ENCODE measurements at places on chromosomes 7 and 10.

DNA sequence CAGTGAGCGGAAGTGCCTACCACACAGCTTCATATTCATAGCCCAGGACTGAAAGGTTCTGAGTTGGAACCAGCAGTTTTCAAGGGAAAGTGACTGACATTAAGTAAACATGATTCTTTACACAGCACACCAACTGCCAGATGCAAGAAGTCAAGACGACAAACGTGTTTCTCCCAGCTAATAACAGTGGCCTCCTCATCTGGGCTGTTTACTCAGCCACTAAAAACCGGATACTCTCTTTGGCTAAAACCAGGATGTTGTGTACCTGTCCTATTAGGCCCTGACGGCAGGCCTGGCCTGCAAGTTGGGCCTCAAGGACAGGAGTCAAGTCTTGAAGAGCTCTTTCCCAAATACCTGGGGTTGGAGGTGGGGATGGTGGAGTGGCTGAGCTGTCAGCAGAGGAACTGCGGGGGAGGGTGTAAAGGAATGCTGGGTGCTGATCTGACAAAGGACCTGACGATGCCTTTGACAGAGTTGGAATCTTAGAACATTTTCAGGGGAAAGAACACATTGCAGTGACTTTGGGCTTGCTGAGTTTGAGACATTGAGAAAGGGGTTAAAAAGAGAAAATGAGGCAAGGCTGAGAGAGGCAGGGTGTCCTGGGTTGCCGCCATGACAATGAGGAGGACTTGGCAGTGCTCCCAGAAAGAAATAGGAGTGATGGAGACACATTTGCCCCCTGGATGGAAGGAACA, 57.7 kb downstream of the STEAP1B start:
- no peak for DNase-seq

- no peak for DNase-seq
These were observed 22.7 kb downstream of the NYAP1 start for GRCh38 chr7:100506356-100506923.

GRCh38 chr10:63247771-63248170, 114.6 kb downstream of the NRBF2 start:
- no peak for DNase-seq

DNA sequence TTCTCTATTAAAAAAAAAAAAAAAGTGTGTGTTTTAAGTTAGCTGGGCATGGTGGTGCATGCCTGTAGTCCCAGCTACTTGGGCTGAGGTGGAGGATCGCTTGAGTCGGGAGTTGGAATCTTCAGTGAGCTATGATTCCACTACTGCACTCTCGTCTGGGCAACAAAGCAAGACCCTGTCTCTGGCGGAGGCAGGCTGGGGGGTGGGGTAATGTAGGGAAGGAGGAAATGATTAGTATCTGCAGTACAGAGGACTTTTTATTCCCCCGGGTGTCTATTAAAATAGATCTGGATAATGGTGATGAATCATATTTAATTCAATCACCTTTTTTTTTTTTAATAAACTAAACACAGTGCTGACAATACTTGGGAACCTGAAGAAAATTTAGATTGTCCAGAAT, 6.5 kb downstream of the CBX3 start:
- no peak for DNase-seq

- no peak for DNase-seq
These were observed 13.5 kb upstream of the LRGUK start for GRCh38 chr7:134113655-134114054.

All from activated CD4-positive, alpha-beta T cell treated with anti-CD3 and anti-CD28 coated beads, Interleukin-2, Interleukin-6, amounts not matched to agents 100 ng/mL and 50 ng/mL, durations not matched to agents 16 hours and 8 hours (primary cell).